ENCODE measurements at places on chromosomes 12 and 14. TPM values are rescaled to one million over a fixed set of nuclear protein-coding genes. Genes with fewer than 3 reads are reported as not detected.

GRCh38 chr14:65044596-65044959 lies 57.7 kb downstream of the MAX start:
- H3K36me3 ChIP-seq: peaks cover 17% of the 10 kb centered on the region
- peaks cover 13% of the 10 kb centered on the region for H3K4me1 ChIP-seq
- H3K4me3 ChIP-seq: no peak overlapping the region
- no peaks in the 10 kb centered on the region for H3K27me3 ChIP-seq
- no peak for DNase-seq
- H3K27ac ChIP-seq: no peak overlapping the region

DNA sequence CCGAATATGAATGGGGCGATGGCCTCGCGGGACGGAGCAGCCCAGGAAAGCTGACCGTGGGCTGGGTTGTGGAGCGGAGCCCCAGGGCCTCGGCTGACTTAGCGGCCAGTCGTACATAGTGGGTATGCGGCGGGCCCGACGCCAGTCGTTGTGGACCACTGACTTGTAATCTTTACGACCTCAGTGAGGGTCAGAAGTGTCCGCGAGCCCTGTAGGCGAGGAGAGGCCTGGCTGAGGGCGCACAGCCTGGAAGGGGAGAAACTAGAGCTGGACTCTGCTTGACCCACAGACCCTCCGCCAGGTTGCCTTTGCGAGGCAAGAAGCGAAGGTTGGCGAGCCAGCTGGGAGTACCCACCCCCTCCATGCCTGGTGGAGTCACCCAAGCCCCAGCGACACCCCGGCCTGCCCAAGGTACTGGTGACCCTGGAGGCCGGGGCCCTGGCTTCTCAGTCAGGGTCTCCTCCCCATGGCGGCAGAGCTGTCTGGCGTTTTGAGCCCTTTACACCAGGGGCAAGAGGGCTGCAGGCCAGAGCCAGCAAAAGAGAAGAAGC lies 15.6 kb upstream of the DYNC1H1 start:
- H3K27me3 ChIP-seq: peaks cover 18% of the 10 kb centered on the region
- peak overlapping the region; percentile 94 for H3K27ac ChIP-seq
- H3K36me3 ChIP-seq: no peaks in the 10 kb centered on the region

DNA sequence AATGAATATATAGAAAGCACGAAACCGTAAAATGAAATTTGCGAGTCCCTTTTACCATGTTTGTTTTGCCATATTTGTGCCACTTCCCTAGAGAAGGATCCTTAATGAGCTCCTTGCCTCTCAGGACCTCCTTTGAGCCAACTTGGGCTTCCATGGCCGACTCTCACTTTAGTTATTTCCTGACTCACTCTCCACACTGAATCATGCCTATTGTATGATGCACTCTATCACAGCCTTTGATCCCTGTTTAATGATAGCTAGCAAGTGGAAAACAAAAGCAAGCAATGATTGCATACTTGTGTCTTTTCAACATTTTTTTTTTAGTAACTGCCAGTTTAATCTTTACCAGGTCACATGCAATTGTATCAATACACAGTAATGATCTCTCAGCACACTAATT lies 153.2 kb downstream of the CCER1 start:
- no peaks in the 10 kb centered on the region for H3K36me3 ChIP-seq
- H3K27me3 ChIP-seq: no peaks in the 10 kb centered on the region
- H3K27ac ChIP-seq: no peak overlapping the region
- H3K4me1 ChIP-seq: no peaks in the 10 kb centered on the region
- no peak overlapping the region for H3K4me3 ChIP-seq
- no peak for DNase-seq

- H3K27ac ChIP-seq: no peak overlapping the region
- H3K36me3 ChIP-seq: no peaks in the 10 kb centered on the region
- peaks cover 14% of the 10 kb centered on the region for H3K27me3 ChIP-seq
- DNase-seq: no peak
These were observed 236.8 kb downstream of the GRIN2B start for GRCh38 chr12:13744561-13744960.

GRCh38 chr14:29649170-29649569 lies 278.5 kb downstream of the PRKD1 start:
- H3K4me1 ChIP-seq: no peaks in the 10 kb centered on the region
- H3K4me3 ChIP-seq: no peak overlapping the region
- no peak for DNase-seq
- H3K27me3 ChIP-seq: no peaks in the 10 kb centered on the region

Gene DDX51
- total RNA-seq: 24.4 TPM

Gene NRXN3
- total RNA-seq: not detected

DNA sequence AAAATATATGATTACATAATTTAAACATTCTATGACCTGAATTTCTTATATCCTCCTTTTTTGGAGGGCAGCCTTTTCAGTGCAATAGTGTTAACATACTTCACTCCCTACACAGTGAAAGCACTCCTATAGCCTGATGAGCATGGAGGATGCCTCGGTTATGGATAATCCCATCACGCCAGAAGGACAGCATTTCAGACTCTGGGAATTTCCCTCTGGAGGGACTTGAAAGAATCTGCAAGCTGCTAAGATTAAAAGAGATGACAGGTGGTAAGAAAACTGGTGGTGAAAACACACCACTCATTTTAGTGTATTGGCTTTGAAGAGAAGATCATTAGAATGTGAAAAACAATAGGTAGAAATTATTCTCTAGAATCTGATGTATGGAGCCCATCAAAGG lies 99.3 kb upstream of the LMNTD1 start:
- no peaks in the 10 kb centered on the region for H3K36me3 ChIP-seq
- no peak overlapping the region for H3K27ac ChIP-seq
- no peak overlapping the region for H3K4me3 ChIP-seq
- no peaks in the 10 kb centered on the region for H3K27me3 ChIP-seq

GRCh38 chr14:72726444-72726843 lies 167.5 kb downstream of the DPF3 start:
- H3K4me1 ChIP-seq: peaks cover 3% of the 10 kb centered on the region
- H3K4me3 ChIP-seq: no peak overlapping the region
- no peak overlapping the region for H3K27ac ChIP-seq

DNA sequence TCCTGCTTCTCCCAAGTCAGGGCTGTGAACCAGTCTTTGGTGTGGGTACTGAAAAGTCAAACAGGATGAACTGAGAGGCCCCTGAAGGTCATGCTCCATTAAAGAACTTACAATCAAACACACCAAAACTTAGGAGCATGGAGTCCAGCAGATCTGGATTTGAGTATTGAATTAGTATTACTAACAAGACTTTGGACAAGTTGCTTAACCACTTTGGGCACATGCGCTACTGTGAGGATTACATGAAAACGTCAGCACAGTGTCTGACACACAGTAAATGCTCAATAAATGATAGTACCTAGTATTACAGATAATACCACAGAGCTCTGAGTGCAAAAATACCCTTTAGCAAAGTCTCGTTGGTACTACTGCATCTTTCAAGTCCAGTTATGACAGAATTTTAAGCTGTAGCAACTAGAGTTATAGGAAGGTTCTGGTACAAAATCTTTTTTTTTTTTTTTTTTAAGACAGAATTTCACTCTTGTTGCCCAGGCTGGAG lies 23.2 kb downstream of the TIMELESS start:
- no peaks in the 10 kb centered on the region for H3K27me3 ChIP-seq
- H3K4me3 ChIP-seq: no peak overlapping the region
- H3K27ac ChIP-seq: no peak overlapping the region
- no peak for DNase-seq

Gene OAS1
- total RNA-seq: 292 TPM

- H3K36me3 ChIP-seq: no peaks in the 10 kb centered on the region
- H3K27me3 ChIP-seq: no peaks in the 10 kb centered on the region
These were observed 38.3 kb downstream of the SLC6A15 start for GRCh38 chr12:84874125-84874824.

Gene CRACR2A
- total RNA-seq: 52.0 TPM

- H3K36me3 ChIP-seq: peaks cover 12% of the 10 kb centered on the region
- DNase-seq: peak; percentile 56
- peaks cover 91% of the 10 kb centered on the region for H3K4me1 ChIP-seq
- H3K27ac ChIP-seq: peak overlapping the region; percentile 95
- H3K4me3 ChIP-seq: peak overlapping the region; percentile 52
- no peaks in the 10 kb centered on the region for H3K27me3 ChIP-seq
These were observed 30.6 kb downstream of the VCPKMT start for GRCh38 chr14:50085570-50086320.

GRCh38 chr12:98744680-98745079 lies 99.6 kb downstream of the APAF1 start:
- no peak for DNase-seq
- peaks cover 6% of the 10 kb centered on the region for H3K27me3 ChIP-seq
- H3K4me3 ChIP-seq: peak overlapping the region; percentile 74
- peaks cover 54% of the 10 kb centered on the region for H3K4me1 ChIP-seq
- H3K27ac ChIP-seq: no peak overlapping the region
- H3K36me3 ChIP-seq: peaks cover 3% of the 10 kb centered on the region

DNA sequence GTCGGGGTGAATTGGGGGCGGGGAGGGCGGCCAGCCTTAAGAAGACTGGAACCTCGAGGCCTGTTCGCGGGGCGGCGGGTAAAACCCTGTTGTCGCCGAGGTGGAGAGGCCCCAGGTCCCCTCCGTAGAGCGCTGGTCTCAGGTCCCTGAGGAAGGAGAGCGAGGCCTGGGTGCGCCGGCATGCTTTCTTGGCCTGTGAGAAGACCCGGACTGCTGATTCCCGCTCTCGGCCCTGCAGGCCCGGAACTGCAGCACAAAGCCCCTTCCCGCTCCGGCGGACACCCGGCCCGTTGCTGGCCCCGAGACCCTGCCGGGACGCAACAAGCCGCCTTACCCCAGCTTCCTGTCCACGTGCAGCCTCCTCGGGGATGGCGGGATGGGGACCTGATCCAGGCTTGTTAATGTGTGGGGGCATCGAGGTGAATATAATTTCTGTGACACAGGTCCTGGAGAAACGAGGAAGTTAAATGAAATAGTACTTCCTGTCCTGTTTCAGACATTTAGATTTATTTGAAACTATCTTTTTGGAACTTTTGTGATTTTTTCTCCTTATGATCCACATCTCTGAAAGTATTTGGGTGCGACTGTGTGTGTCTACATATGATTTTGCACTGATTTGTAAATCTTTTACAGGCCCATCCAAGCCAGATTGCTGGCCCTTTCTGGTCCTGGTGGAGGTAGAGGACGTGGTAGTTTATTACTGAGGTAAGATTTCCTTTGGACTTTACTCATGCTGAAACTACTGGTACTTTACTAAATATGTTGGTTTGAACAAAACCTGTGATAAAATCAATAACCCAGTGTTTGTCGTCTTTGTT lies 600 bp downstream of the PNN start:
- H3K36me3 ChIP-seq: peaks cover 43% of the 10 kb centered on the region
- H3K4me3 ChIP-seq: peak overlapping the region; percentile 95
- no peaks in the 10 kb centered on the region for H3K27me3 ChIP-seq
- DNase-seq: peak; percentile 65
- peak overlapping the region; percentile 100 for H3K27ac ChIP-seq

DNA sequence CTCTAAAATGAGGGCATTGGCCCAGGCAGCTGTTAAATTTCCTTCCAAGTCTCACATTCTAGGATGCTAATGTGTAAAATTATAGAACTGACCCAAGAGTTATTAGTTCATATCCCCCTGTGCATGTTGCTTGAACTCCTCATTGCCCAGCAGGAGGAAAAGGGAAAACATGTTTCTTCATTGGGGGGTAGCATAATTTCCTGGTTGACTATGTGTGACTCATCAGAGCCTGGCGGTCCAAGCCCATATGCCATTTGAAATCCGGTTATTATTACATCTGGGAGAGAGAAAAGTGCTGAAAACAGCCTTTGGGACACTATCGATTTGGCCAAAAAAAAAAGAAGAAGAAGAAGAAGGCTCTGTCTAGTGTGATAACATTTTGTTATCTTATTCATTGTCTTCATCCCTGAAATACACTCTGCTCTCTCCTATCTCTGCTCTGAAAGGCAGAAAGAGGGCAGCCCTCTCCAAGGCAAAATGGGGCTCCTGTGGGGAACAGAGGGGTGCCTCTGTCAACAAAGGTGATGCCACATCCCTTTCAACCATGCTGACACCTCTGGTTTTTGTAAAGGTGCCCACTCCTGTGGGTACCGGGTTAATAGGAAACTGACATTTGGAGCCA lies 114.2 kb downstream of the DAD1 start:
- no peaks in the 10 kb centered on the region for H3K36me3 ChIP-seq
- H3K27me3 ChIP-seq: no peaks in the 10 kb centered on the region
- no peak overlapping the region for H3K27ac ChIP-seq

Gene KLHL33
- 0.59 TPM for total RNA-seq

GRCh38 chr14:60339571-60339970 lies 90.5 kb downstream of the PPM1A start:
- H3K4me1 ChIP-seq: peaks cover 2% of the 10 kb centered on the region
- no peak overlapping the region for H3K4me3 ChIP-seq
- no peak for DNase-seq
- H3K27ac ChIP-seq: no peak overlapping the region

Gene PMCH
- 0.53 TPM for total RNA-seq

DNA sequence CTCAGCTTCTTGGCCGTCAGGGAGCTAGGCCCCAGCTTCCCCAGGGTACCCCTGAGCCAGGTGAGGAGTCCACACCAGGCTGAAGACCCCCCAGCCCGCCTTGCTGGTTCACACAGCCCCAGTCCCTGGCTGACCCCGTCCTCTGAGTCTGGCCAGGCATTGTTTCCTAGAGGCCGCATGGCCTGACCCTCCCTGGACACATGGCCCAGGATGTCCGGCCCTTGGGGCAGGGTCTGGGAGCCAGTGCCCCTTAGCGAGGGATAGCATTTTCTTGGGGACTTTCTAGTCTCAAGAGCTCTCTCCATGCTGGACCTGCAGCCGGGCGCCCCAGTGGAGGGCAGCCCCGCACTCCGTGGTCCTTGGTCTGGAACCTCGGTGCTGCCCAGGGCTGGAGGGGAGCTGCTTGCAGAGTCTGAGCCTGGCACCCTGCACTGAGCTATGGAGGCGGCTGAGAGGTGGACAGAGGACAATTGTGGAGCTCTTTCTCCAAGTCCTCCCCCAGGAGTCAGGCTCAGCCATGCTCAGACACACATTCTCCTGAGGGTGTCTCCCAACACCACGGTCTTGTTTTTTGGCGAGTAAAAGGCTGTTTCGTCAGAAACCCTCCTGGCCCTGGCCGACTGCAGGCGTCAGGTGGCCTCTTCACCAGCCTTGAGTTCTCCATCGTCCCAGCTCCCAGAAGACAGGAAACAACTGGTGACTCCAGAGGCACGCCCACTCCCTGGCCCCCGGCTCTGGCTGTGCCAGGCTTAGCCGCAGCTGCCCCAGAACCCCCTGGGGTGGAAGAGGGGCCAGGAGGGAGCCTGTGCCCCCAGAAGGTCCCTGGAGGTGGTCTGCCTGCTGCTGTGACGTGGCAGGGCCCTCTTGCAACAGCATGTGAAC lies 17.6 kb upstream of the CRIP2 start:
- no peak overlapping the region for H3K27ac ChIP-seq
- no peaks in the 10 kb centered on the region for H3K27me3 ChIP-seq
- H3K36me3 ChIP-seq: peaks cover 8% of the 10 kb centered on the region
- no peaks in the 10 kb centered on the region for H3K4me1 ChIP-seq
- no peak overlapping the region for H3K4me3 ChIP-seq

- DNase-seq: no peak
- no peak overlapping the region for H3K4me3 ChIP-seq
- peaks cover 2% of the 10 kb centered on the region for H3K36me3 ChIP-seq
- H3K4me1 ChIP-seq: no peaks in the 10 kb centered on the region
- H3K27ac ChIP-seq: no peak overlapping the region
These were observed 172.5 kb upstream of the ARID2 start for GRCh38 chr12:45557016-45557415.

- H3K27me3 ChIP-seq: peaks cover 53% of the 10 kb centered on the region
- H3K4me3 ChIP-seq: no peak overlapping the region
- no peak overlapping the region for H3K27ac ChIP-seq
- no peaks in the 10 kb centered on the region for H3K36me3 ChIP-seq
- H3K4me1 ChIP-seq: peaks cover 18% of the 10 kb centered on the region
- DNase-seq: no peak
These were observed 532.0 kb downstream of the TMEM121 start for GRCh38 chr14:106058342-106058741.

Gene KCNC2
- total RNA-seq: not detected
